ENCODE measurements at places on chromosomes 3 and 15.

DNA sequence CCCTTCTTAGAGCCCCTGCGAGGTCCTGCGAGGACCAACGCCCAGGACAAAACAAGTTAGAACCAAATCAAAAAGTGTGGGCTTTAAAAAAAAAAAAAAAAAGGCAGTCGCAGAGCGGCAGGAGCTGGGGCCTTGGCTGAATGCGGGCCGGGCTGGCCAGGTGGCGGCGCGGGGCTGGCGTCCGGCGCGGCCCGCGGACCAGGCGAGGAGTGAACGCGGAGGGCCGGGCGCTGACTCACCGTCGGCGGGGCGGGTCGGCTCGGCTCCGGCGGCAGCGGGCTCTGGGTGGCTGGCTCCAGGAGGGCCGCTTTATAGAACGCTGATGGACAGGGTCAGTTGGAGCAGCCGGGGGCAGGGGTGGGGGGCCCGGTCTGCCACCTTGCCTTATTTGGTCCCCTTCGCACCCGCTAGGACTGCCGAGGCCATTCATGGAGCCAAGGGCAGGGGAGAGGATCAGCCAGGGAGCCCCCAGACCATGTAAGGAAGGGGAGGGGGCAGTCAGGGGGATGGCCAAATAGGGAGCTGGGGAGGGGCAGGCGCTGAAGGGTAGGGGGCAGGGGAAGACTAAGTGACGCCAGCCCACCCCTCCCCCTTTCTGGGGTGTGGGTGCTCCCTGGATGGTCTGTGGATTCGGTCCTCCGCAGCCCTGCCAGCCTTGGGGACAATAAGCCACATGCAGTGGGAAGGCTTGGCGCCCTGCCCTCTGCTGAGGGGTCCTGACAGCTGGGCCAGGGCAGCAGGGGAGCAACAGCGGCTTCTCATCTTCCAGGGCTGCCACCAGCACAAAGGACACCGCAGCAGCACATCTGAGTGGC is at the start of gene ACTC1:
Gene ACTC1, minus strand, starts transcription at position 283 of the 815 bp plus-strand sequence. CDS start 741 bp downstream, outside the sequence.
- DNase-seq = no peak

GRCh38 chr3:10426346-10427220 is 78.8 kb downstream of the ATP2B2 start:
- DNase-seq = no peak

DNA sequence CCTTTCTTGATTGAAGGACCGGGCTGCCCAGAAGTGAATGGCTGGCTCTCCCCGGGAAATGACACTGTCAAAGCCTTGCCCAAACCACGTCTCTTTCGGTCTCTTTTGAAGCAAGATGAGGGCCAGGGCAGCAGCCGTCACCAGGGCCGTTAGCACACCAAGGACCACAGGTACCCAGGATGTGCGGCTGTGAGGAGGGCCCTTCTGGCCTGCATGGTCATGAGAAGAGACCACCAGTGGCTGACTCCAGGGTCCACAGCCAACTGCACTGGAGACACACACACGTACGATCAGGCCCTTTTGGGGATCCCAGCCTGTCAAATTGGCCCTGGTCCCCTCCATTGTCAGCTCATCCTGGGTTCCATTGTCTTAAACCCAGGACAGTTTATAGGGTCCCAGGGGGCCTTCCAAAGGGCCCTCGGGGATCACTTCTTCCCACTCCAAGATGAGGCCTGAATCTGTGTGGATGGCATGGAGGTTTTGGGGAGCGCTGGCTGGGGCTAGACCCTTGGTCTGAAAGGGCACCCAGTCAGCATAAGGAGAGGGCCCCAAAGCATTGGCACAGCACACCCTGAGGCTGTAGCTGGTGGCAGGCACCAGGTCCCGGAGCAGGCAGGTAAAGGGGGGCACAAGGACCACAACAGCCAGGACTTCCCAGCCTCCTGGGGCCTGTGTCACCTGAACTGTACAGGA is 50.9 kb downstream of the ETFA start:
- DNase-seq = no peak

GRCh38 chr3:58013973-58014649 is 5.9 kb downstream of the FLNB start:
- no peak for DNase-seq

DNA sequence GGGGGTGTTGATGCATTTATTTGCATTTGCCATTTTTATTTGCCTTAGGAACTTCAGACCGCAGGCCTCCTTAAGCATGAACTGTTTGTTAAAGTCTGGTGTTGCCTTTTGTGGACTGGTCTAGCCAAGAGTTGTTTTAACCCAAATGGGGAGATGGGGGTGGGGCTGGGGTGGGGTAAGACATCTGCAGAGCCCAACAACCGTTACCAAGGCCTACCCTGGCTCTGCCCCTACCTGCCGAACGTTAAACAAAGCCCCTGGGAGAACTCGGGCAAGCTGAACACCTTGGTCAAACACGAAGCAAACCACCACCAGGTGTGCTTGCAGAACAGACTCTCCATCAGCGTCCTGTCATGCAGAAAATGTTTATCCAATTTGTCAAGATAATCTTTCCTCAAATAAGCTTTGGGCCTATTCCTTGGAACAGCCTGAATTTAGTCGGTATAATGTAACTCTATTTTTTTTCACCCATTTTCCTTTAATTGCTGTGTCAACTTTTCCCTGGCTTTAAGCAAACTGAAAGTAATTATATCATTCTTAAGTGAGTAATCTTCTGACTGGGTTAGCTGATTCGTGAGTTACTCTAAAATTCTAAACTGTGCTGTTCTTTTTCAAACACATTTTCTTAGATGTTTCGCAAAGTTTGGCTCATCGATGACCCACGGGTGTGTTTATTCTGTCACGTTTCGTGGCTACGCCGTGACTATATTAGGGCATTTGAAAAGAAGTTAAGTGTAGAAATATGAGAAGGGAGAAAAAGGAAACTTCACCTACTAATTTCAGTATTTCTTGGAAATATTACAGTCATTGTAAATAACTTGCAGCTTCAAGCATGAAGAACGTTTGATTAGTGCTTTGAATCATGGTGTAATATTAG is 127.6 kb downstream of the SOX2 start:
- DNase-seq = no peak

DNA sequence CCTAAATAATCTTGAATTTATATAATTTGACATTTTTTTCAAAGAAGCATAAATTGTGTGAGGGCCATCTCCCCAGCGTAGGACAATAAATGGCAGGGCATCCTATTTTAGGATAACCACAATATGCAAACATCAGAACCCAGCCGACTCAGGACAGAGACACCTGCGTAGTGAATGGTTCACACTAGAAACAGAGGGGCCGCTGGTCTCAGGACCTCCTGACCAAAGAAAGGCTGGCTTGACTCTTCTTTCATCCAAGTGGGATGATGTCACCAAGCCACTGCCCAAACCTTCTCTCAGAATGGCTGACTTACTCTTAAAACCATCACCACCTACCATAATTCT is 162.1 kb downstream of the FOXP1 start:
- no peak for DNase-seq

DNA sequence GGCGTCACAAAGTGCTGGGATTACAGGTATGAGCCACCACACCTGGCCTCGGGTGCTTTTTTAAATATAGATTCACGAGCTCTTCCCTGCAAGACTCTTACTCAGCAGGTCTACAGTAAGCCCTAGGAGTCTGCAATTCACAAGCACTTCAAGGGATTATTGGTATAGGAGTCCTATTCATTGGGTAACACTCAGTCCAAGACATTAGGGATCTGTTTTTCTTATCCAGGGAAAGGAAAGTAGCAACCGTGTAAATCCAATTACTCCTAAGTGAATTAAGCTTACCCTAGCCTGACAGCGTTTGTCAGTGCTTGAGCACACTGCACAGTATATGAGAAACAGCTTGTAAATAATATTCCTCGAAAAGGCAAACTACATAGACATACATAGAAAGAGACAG is 109.9 kb downstream of the SENP2 start:
- no peak for DNase-seq

GRCh38 chr3:136195258-136196063 is 674 bp downstream of the MSL2 start:
- DNase-seq = peak; percentile 77

DNA sequence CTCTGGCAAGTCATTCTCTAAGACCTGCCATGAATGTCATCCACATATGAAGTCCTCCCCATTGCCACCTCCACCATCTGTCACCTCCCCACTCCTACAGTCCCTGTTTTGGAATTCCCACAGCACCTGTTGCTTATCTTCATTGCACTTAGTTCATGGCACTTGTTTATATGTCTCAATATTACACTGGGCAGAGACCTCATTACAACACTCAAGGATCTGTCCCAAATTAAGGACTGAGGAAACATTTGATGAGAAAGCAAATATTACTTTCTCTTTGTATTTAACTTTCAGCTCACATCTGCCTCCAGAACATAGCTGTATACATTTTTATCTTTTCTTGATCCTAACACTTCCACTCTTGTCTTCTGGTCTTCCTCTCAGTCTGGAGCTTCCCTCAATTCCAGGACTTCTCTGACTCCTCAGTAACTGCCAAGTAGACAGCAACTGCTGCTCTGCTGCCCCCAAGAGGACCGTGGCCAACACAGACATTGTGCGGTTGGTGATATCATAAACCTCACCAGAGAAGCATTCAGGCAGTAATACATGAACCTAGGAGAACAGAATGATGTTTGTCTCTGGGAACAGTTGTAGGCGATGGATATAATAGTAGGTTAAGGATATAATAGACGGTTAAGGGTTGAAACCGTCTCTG is 45.0 kb upstream of the FGF12 start:
- DNase-seq = no peak

GRCh38 chr15:41487802-41488201 is 5.9 kb upstream of the ITPKA start:
- no peak for DNase-seq
